ENCODE measurements at places on chromosomes 12 and 14.

DNA sequence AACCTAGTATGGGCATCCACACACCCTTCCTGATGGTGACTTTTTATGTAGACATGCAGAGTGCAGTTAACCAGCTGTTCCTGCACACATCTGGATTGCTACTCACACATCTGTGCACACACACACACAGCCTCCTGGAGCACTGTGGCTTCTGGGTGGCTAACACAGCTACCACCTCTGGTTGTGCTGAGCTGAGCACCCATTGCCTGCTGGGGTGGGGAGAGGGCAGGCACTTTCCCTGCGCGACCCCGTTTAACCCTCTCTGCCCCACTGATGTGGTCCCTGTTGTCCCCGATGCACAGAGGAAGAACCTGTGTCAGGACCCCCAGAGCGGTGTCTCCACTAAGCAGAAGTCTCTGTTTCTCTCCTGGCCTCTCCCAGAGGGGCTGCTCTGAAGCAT is 14.4 kb upstream of the SERPINA3 start:
- DNase-seq, result no peak

DNA sequence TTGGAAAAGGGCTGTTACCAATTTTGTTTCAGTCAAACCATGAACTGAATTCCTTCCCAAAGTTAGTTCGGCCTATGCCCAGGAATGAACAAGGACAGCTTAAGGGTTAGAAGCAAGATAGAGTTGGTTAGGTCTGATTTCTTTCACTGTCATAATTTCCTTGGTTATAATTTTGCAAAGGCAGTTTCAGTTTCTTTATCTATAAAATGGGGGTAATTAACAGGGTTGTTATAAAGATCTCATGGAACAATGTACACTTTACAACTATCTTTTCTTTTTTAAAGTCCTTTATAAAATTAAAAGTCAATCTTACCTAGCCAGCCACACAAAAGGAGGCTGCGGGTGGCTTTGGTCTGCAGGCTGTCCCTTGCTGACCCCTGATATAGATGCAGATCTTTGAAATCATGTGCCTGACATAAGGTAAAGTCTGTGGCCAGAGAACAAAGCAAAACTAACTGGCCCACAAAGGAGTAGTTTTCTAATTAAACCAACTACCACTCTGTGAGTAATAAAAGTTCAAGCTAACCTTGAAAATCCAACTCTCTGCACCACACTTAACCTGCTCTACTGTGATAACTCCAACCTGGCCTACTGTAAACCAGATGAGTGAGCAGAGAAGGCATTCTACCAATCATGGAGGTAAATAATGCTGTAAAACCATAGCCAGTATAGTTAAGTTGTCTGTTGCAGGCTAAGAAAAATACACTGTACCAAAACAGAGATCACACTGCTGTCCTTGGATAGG is 49.5 kb downstream of the SLC38A1 start:
- no peak for DNase-seq

DNA sequence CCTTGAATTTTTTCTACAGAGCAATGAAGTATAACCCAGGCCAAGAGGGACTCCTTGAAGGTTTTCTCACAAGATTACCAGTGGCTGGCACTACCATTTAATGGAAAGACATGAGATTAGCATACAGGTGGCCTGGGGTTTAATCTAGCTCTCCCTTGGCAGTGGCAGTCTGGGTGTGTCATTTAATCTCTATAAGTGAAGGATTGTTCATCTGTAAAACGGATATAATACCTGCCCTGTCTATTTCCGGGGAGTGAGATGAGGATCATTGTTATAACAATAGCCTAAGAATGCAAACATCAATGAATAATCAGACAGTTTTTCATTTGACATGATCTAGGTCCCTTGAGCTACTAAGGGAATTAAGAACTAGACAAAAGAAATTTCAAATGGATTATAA is 168.7 kb upstream of the CPNE8 start:
- no peak for DNase-seq

- DNase-seq, result peak; percentile 80
Measured at GRCh38 chr12:55760663-55761062, 17.7 kb downstream of the GDF11 start.

- DNase-seq, result no peak
Measured at GRCh38 chr12:14219156-14219555, 146.3 kb upstream of the ATF7IP start.

DNA sequence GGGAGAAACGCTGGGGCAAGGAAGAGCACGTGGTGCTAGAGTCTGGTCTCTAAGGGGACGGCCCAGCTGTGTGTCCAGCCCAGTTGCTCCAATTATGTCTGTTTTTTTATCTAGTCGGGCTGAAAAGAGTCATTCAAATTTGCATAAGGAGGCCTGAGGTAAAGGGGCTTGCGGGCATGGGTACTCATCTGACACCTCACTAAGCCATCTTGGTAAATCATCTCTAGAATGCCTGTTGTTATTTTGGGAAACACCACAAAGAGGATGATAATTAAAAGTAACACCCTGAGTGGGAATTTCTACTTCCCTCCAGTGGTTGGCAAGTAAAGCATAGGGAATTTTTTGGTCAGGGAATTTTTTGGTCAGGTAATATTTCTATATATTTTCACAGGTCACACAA is 196.1 kb upstream of the ALG10B start:
- no peak for DNase-seq

DNA sequence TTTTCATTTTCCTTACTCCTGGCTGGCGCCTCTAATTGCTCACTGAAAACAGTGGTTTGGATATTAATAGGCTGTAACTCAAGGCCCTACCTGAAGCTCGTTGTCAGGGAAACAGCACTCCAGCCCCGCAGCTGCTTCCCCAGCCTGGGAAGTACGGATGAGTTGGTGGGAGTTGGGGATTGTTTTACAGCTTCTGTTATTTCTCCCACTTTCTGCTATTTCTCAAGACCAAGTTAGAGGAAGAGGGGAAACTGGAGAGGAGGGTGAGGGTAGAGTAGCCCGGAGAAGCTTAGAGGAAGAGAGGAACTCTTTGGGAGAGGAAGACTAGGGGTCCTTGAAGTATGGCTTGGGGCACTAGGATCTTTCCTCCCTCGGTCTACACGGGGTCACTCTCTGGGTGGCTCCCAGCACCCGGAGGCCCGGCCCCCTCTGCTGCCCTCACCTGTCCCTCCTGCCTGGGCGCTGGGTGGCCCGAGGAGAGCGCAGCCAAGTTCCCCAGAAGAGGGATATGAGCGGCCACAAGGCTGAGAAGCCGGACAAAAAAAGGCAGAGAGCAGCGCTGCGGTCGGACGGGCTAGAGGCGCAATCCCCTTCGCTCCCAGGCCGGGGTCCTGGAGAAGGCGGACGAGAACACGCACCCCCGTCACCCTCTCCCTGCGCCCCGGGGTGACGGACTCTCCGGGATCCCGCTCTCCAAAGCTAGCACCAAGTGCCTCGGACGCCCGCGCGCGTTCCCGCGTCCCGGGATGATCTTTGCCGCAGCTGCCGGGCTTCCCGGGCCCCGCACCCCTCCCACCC is 671 bp downstream of the SPTB start:
- DNase-seq, result no peak

DNA sequence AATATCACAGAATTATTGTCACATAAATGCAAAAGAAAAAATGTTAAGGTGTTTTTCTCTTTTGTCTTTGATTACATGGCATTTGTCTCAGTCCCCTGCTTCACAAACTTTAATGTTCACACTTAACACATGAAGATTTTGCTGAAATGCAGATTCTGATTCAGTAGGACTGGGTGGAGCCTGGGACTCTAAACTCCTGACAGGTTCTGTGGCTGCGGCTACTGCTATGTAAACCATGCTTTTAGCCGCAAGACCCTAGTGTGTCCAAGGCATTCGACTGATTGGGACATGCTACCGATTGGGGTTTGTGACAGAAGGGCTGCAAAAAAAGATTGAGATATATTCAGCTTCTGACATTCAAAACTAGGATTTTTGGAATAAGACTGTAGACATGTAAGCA is 72.6 kb upstream of the SLC35F4 start:
- no peak for DNase-seq

GRCh38 chr12:48988030-48988649 is 10.0 kb downstream of the WNT1 start:
- peak; percentile 72 for DNase-seq

Measured in stimulated activated CD4-positive, alpha-beta T cell treated with anti-CD3 and anti-CD28 coated beads, Interleukin-1b, Interleukin-23, amount 100 ng/mL, for 48 hours (primary cell).